ENCODE measurements at places on chromosomes 7 and 10. TPM values are rescaled to one million over a fixed set of nuclear protein-coding genes. Genes with fewer than 3 reads are reported as not detected.

Gene LMOD2
- total RNA-seq: 1,398 TPM

Gene NPC1L1
- 0.07 TPM for total RNA-seq

Gene CYP3A7
- total RNA-seq: not detected

Gene AGBL3
- total RNA-seq: 1.1 TPM

Gene LIPF
- not detected for total RNA-seq

Gene GRID2IP
- total RNA-seq: 0.11 TPM

Gene HOXA6
- total RNA-seq: not detected

Gene XRCC2
- 0.42 TPM for total RNA-seq

Gene SEMA3E
- total RNA-seq: 0.18 TPM

Gene PHYHIPL
- total RNA-seq: not detected

Gene C1QL3
- not detected for total RNA-seq

Gene GARIN1A
- total RNA-seq: 0.87 TPM

Gene HKDC1
- not detected for total RNA-seq

Gene GSTO2
- total RNA-seq: 1.0 TPM

Gene STEAP2
- 12.8 TPM for total RNA-seq

Gene RHEB
- total RNA-seq: 101 TPM

Gene TLX1
- 0.74 TPM for total RNA-seq

Gene FOXP2
- 1.7 TPM for total RNA-seq

Gene MCM10
- total RNA-seq: not detected

Gene IL6
- 3.6 TPM for total RNA-seq

Gene TMEM184A
- 0.42 TPM for total RNA-seq

Gene TAS2R3
- total RNA-seq: not detected

Gene FAM237B
- not detected for total RNA-seq

Gene ZNF680
- total RNA-seq: 24.1 TPM

Gene OR13A1
- not detected for total RNA-seq

Gene SLC13A4
- 0.54 TPM for total RNA-seq

Gene ADCY1
- total RNA-seq: 3.6 TPM

Gene TEX47
- not detected for total RNA-seq

Gene DUS4L
- 9.0 TPM for total RNA-seq

Gene ATOH7
- not detected for total RNA-seq

Gene SCART1
- 1.5 TPM for total RNA-seq

Gene OR2A12
- not detected for total RNA-seq

Gene LDB3
- total RNA-seq: 1,485 TPM

Gene HMX2
- total RNA-seq: not detected

Gene CACNA2D1
- 131 TPM for total RNA-seq

Gene EPHA1
- total RNA-seq: not detected

Gene NXPH1
- total RNA-seq: not detected

Gene CYP2E1
- total RNA-seq: 1.3 TPM

Gene PPP1R3C
- 188 TPM for total RNA-seq

Gene LRRC4
- total RNA-seq: 3.1 TPM

Gene CADPS2
- 5.3 TPM for total RNA-seq

Gene CH25H
- 6.0 TPM for total RNA-seq

Gene JAKMIP3
- 2.5 TPM for total RNA-seq

Gene OR2A7
- total RNA-seq: 0.23 TPM

Gene CRHR2
- 1.0 TPM for total RNA-seq

Gene FBXL13
- 0.65 TPM for total RNA-seq

Gene OR6B1
- not detected for total RNA-seq

Gene CNNM2
- 4.0 TPM for total RNA-seq

Gene SFMBT2
- 7.3 TPM for total RNA-seq

Gene C10orf105
- 0.16 TPM for total RNA-seq

Gene ENTPD1
- total RNA-seq: 13.0 TPM

Gene CFAP43
- total RNA-seq: not detected

Gene LIPN
- 0.53 TPM for total RNA-seq

Gene PKD2L1
- not detected for total RNA-seq

Gene MBL2
- not detected for total RNA-seq

Gene CCDC3
- 6.6 TPM for total RNA-seq
